Activated CD8-positive, alpha-beta T cell treated with anti-CD3 and anti-CD28 coated beads, Interleukin-2, amount 10 ng/mL, durations not matched to agents 7 days and 5 days (primary cell): ENCODE measurements at places on chromosomes 13 and 19.

DNA sequence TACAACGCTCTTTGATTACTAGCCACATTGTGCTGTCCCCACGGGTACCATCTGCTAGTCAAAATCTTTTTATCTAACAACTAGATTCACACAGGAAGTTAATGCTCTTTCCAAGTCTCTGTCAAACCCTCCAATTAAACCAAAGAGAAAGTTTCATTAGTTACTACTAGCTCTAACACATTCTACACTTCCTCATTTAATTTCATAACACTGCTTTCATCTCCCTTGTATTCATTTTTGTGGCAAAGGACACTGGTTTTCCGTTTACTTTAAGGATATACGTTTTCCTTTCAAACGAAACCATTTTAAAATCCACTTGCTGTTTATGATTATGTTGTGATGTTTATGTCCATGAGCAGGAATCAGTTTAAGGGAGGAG is 5.3 kb downstream of the DYRK1B start:
- no peak for DNase-seq

DNA sequence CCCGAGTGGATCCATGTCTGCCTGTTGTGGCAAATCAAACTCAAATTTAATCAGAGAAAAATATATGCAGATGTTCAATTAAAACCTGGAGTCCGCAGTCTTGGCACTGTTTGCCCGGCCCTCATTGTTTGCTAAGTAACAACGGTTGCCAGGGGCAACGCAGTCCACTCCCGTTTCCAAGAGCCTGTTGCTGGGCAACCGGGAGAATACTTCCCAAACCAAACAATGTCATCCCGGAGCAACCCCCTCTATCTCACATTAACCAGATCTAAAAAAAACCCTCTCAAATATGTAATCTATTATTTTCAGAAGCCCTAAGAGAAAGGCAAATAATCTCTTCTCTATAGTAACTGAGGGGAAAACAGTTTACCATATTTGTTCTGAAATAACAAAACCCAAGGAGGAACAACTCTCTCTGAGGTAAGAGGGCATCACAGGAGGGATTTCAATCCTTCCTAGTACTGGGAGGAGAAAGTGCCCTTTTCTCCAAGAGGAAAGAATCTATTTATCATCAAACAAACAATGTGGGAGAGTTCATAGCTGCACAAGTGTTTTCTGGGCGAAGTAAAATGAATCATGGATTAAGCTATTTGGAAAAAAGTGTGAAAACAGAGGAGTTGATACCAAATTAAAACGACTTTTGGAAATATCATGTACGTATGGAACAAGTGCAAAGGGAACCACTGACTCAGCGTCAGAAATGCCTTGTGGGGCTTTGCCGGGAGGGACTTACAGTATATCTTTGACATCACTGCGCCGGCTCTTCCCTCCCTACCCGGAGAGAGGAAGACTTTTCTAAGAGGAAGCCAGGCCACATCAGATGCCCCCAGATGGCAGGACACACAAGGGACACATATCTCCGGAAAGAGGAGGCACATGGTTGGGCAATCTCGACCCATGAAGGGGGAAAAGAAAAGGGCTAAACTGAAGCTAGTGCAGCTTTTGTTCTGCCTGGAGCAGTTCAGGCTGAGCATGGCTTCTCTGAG is 43.3 kb downstream of the RFX2 start:
- no peak for DNase-seq

- no peak for DNase-seq
These were observed 75.2 kb upstream of the MCF2L start for GRCh38 chr13:112893570-112894422.

- DNase-seq = peak; percentile 52
These were observed 460.0 kb downstream of the FOXO1 start for GRCh38 chr13:40206241-40207000.
